ENCODE measurements at places on chromosomes 2 and 18.
A peak's percentile ranks its signal among the peaks of the same experiment; 100 is the strongest.

GRCh38 chr2:4909346-4910009 is 782.7 kb upstream of the SOX11 start:
- DNase-seq: no peak

GRCh38 chr2:47011264-47011663 is 95.7 kb upstream of the MCFD2 start:
- no peak for DNase-seq

DNA sequence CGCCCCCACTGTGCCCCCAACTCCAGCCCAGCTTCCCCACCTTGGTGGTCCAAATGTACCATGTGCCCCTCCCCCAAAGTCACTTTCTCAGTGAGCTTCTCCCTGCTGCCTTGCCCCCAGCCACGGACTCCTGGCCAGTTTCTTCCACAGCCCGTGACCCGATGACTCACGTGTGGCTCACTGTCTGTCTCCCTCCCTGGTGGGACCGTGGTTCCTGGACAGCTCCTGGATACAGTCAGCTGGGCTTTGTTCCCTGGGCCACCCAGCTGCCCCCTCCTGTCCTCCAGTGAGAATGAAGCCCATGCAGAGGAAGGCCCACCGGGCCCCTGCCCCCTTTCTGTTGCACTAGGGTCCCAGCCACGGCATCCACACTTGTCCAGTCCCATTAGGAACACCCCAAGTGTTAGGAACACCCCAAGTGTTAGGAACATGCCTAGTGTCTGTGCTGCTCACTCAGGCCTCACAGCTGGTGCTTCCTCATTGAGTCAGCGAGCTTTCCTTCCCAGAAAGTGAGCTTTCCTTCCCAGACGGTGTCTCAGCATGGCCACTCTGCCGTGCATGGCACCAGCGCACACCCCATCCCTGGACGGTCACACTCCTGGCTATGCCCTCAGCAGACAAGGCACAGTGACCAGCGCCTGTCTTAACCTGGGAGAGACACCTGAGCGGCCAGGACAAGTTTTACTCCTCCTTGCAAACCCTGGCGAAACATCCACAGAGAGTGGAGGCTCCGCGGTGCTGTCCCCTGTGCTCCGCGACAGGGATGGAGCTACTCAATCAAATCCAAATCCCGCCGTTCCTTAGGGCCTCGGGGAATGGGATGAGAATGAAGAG is 44.8 kb upstream of the CTDP1 start:
- DNase-seq: no peak

DNA sequence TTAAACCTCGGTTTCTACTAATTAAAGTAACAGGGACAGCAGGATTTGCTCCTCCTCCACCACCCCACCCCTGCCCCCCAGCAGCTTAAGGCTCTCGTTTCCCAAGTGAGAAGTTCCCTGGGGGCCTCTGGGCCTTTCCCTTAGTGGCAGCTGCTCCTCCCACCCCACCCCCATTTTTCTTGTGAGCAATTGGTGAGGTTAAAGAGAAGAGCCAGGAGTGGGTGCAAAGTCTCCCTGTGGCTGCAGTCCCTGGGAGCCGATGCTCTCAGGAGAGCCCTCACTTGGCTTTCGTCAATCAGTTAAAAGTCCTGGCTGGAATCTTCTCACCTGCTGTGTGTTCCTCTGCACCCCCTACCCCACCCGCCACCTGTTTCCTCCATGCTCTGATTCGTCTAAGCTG is 48.7 kb upstream of the AGAP1 start:
- no peak for DNase-seq

DNA sequence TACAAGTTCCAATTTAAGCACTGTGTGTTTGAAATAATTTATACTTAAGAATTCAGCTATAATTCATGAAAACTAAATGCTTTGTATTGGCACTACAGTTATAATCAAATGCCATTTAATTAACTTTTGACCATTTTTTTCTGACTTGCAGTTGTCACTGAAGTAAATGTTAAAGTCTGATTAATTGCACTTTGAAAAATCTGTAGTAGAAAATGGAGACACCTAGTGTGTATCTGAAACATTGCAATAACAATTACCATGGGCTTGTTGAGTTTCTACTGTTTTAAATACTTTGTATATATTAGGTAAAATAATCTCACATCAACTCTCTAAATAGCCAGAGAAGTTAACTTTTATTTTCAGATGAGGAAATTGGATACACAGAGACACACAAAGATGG is 458.6 kb upstream of the FSIP2 start:
- no peak for DNase-seq

- peak; percentile 74 for DNase-seq
These were observed 60.4 kb downstream of the ATOH8 start for GRCh38 chr2:85813982-85814801.

DNA sequence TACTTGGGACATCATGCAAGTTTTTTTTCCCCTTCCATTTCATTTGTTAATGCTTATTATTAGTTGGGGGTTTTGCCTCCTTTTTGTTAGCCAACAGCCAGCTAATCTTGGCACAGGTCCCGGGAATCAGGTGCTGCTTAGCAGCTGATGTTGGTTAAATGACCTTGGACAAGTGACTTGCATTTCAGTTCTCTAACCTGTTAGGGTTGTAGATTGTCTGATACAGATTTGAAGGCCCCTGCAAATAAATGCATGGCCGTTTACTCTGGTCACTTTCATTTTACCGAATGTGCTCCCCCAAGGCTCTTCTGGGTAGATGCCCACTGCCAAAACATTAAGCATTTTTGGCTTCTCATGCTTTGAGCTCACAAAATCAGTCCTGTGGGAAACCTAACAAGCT is 120.9 kb downstream of the SPTBN1 start:
- DNase-seq: no peak

- no peak for DNase-seq
These were observed 12.8 kb downstream of the CUL3 start for GRCh38 chr2:224572338-224572737.

DNA sequence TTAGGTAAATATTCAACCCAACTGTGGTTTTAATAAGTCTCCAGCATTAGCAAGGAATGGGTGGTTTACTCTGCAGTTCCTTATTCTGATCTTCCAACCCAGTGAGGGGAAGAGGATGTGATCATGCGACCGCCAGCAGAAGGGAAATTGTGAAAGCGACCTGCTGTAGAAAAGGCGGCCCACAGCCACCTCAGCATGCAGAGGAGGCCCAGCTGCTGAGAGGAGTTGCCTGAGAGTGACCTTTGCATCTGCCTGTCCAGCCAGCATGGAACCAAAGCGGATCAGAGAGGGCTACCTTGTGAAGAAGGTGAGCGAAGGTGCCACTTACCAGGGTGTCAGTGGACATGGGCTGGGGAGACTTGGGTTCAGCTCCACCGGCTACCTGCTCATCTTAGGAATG is at the start of gene PLEK:
TSS of gene PLEK (plus strand) at position 196 of the 400 bp plus-strand sequence. CDS start at position 266, 70 bp downstream.
- DNase-seq: no peak

GRCh38 chr2:2561346-2562095 is 230.4 kb upstream of the MYT1L start:
- DNase-seq: no peak

GRCh38 chr2:239463541-239464165 is 62.8 kb upstream of the HDAC4 start:
- DNase-seq: no peak

GRCh38 chr2:174108579-174108978 is 139.8 kb downstream of the OLA1 start:
- no peak for DNase-seq

DNA sequence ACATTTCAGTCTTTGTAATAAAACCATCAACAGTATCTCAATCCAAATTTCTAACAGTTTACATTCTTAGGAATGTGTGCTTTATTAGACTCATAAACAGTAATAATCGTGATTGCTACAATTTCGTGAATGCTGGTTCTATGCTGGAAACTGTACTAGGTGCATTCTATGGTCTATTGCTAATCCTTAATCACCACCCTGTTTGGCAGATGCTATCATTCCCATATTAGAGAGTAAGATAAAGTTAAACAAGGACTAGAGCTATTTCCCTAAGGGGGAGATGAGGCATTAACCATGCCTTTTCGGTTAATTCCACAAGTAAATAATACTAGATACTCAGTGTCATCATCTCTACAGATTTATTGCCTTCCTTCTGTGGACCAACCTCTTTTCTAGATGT is 244.0 kb downstream of the PAX3 start:
- DNase-seq: no peak

DNA sequence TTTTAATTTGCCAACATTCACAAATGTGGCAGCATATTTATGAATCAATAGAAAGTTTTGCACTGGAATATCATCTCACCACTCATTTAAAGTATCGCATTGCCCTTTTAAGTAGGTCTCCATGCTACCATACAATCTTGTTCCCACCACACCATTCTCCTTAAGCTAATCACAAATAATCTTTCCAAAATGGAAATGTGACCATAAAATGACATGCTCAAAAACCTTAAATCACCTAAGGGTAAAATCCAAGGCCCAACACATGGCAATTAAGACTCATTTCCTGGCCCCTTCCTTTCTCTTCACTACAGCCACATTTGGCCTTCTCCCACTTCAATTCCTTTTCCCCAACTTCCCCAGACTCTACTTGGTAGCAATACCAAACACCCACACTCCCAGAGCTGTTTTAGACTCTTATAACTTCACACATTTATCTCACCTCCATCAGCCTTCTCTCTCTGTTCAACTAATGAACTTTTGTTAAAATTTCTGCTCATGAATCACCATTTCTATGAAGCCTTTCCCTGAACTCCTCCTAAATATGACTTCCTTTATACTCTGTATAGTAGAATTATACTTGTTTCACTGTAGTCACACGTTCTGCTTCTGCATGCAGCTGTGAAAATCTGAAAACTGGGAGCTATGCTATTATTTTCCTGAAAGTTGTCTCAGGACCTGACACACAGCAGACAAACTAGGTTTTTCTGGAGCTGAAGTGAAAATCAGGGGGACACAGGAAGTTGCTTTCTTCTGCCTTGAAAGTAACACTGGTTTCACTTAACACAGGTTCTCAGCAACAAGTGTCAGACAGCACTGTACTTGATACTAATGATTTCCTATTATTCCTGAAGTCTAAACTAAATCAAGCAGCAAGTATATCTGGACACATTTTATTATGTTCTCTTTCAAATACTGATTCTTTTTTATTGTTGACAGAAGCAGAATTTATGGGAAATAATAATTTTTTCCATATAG is 303.9 kb downstream of the ZEB2 start:
- no peak for DNase-seq

DNA sequence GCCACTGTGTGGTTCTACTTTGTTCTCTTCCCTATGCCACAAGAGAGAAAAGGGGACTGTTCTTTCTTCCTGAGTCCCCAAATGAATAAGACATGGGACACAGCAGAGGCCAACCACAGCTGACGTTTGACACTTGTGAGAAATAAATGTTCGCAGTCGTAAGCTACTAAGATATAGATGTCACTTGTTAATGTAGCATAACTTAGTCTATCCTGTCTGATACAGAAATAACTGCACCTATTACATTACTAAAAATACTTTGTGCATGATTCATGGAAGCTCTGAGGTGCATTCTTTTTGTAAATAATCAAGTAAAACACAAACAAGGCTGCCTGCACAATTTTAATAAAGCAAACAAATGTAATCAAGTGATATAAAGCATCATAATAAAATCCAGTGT is 148.8 kb downstream of the NBAS start:
- no peak for DNase-seq

- no peak for DNase-seq
These were observed 199.2 kb upstream of the NT5C1B start for GRCh38 chr2:18788592-18788991.

DNA sequence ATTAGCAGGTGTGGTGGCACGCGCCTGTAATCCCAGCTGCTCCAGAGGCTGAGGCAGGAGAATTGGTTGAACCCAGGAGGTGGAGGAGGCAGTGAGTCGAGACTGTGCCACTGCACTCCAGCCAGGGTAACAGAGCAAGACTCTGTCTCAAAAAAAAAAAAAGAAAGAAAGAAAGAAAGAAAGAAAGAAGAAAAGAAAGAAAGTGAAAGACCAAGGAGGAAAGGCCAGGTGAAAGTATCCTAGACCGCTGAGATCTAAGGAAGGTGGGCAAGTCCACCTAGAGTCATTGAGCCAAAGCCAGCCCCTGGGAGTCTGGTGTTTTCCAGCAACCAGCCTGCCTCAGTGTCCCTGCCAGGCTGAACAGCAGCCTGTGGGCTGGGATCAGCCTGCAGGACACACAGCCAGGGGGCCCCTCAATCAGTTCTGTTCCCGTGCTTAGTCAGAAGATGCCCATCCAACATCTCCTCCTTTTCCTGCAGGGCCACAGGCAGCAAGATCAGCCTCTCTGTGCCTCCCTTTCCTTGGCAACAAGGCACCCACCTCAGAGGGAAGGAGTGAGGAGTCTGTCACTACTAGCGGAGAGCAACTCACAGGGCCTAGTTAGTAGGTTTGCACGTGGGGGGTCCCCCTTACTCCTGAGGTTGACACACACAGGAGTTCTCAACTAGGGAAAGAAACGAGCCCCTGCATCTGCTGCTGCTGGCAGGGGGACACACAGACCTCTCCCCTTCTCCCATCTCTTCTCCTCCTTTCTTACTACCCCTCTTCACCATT is 64.1 kb downstream of the SMAD7 start:
- DNase-seq: no peak

DNA sequence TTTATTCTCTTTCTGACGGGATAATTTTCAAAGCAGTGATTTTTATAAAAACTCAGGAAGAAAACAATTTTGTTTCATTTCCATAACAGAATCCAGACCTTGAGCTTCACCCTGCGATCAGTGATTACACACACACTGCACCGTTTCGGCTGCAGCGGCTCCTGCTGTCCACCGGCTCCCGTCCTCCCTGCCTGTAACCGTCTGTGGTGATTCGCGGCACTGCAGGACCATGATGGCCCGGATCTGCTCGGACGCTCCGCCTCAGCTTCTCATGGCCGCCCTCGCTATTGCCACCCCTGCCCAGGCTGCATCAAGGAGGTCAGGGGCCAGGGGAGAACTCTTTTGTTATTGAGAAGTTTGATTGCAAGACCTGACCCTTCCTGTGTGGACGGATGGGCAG is 246.1 kb downstream of the TWIST2 start:
- DNase-seq: no peak

DNA sequence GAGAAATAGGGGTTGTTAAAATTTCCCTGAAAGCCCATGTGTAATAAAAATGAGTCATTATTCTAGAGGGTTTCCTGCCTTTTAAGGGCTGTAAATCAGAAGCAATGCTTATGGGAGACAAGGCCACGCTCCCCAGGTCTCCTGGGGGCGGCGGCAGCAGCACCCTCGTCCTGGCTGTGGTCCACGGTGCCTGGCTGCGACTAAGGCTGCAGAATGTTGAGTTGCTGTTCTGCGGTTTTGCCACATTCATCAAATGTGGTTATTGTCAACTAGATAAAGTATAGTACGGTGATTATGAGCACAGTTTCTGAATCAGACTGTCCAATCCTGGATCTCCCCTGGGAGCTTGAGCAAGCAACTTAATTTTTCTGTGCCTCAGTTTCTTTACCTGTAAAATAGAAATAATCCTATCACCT is 11.9 kb upstream of the AGFG1 start:
- peak; percentile 29 for DNase-seq

DNA sequence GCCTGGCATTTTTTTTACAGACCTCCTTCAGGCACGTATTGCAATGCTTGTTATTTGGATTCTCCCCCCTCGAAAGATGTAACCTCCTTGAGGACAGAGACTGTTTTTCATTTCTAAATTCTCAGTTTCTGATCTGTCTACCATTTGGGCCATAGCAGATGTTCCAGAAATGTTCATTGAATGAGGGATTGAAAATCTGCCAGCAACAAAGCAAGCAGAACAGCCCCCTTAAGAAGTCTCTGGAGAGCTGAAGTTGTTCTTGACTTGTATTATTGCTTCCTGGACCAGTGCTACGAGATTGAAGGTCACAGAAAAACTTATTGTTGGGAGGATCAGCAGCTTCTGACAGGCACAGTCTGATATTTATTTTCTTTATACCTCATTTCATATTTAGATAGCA is 355.5 kb downstream of the EPHA4 start:
- no peak for DNase-seq

- no peak for DNase-seq
These were observed 235.9 kb downstream of the EIPR1 start for GRCh38 chr2:3141696-3142095.
